CD4-positive, CD25-positive, alpha-beta regulatory T cell (primary cell): ENCODE measurements at places on chromosomes 4 and X. TPM values are rescaled to one million over a fixed set of nuclear protein-coding genes. Genes with fewer than 3 reads are reported as not detected.

DNA sequence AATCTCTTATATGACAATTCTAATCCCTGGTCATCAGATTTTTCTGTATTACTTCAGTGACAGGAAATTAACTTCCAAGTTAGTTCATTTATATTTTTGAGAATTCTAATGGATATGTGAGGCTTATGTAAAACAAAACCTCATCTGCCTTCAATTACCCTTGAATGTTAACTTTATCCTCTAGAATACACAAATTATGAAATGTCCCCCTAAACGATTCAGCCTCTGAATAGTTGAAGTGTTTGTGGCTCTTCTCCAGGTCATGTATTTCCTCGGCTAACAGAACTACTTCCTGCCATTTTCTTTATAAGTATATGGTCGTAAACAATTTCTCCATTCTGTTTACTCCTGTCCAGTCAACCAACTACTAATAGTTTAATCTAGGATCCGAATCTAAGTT lies 401.3 kb downstream of the PCDH10 start:
- no peak for DNase-seq

DNA sequence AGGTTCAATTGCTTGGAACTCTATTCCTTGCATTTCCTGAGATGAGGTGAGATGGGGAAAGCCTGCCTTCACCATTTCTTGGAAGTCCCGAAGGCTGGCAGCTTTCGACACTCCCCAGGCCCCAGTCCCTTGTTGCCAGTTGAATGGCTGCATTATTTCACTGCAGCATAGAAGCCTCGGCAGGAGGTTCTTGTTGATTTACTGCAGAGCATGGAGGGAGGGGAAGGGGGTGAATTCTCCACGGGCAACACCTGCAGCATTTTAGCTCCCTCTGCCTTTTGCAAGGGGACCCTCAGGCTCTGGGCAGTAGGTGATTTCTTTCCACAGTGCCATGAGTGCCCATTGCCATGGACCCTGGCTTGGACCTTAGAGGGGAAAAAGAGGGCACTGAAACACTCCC lies 10.7 kb upstream of the BCLAF3 start:
- no peak for DNase-seq

GRCh38 chrX:31268359-31268758 lies 196.5 kb upstream of the FTHL17 start:
- no peak for DNase-seq

DNA sequence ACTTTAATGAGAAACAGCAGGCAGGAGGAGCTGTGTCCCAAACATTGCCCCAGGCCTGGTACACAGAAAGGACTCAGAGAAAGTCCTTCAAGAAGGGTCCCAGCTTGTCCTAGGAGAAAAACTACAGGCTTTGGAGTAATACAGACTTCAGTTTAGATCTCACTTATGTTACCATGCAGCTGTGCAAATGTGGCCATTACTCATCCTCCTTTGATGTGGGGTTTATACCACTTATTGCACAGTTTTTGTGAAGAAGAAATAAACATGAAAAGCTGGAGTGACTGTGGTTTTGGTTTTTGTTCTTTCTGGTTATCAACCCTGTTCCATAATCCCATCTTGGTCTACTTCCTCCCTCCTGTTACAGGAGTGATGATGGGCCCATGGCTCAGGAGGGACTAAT lies 8.1 kb upstream of the CYTL1 start:
- DNase-seq, result no peak

GRCh38 chr4:25223802-25224375 lies 9.9 kb upstream of the PI4K2B start:
- peak; percentile 27 for DNase-seq

DNA sequence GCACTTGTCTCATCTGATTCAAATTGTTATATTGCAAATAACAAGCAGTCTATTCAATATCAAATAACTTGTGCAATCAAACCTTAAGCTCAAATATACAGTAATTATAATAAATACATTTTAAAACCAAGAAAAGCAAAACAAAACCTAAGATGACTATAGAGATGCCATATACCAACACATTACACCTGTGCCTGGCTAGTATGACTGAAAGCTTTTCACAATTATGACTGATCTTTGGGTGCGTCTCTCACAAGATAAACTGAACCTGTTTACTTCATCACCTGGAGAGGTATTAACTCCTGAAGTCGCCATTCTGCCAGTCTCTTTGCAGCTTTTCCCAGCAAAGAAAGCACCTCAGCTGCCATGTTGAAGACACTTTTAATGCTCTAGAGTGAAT lies 41.3 kb downstream of the ACSL4 start:
- no peak for DNase-seq

GRCh38 chr4:114109776-114110175 lies 130.3 kb upstream of the ARSJ start:
- DNase-seq, result no peak

- DNase-seq, result no peak
Observed at GRCh38 chr4:183097231-183098018, 1.6 kb upstream of the WWC2 start.

DNA sequence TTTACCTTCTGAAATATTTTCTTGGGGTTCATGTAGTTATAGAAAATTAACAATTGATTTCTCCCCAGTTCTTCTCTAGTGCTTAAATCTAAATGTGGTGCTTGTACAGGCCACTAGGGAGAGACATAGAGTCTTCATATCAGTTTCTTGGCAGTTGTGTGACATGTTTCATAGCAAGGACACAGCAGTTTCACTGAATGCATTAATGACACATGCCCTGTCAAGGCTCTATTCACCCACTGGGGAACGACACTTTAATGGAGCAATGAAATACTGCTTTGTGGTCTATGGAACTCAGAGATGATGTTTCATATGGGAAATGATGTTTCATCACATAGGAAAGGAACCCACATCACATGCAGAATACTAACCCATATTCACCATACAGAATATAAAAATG lies 2.8 kb downstream of the VEGFC start:
- peak; percentile 28 for DNase-seq

DNA sequence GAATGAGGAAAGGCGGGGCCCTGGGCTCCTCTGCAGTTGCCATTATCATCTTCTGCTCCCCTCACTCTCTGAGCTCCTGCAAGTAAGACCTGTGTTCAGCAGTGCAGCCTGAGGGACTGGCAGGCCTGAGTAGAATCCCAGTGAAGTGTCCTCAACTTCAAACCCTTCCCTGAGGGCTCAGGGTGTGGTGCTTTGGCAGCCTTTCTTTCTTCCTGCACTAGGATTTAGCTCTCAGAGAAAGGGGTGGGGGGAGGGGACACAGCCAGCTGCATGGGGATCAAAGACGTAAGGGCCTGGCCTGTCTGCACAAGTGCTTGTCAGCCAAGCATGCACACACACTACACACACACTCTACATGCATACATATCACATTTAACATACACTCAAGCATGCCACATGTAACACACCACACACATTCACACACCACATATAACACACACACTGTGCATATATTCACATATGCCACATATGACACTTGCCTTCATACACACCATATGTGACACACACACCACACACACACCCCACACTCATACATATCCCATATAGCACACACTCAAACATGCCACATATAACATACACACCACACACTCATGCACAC lies 223.4 kb upstream of the RPL34 start:
- DNase-seq, result no peak

GRCh38 chr4:7375427-7375826 lies 59.3 kb downstream of the PSAPL1 start:
- DNase-seq, result no peak

DNA sequence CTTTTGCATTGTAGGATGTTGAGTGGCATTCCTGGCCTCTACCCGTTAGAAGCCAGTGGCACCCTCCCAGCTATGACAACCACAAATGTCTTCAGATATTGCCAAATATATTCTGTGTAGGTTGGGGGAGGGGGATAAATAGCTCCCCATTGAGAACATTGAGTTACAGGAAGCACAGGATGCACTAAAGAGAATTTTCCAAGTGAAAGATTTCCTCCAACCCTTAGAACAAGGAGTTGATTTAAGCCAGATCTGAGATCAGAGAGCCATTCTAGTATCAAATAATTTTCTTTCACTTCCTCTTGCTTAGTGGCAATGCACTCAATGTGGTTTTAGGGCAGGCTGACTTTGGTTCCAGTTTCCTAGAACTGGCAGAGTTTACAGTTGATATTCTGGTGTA lies 436.6 kb downstream of the C4orf33 start:
- DNase-seq, result no peak

GRCh38 chrX:79368441-79368840 lies 1.3 kb upstream of the ITM2A start:
- DNase-seq, result no peak

RRH gene
- total RNA-seq, result 0.27 TPM

EMCN gene
- total RNA-seq, result not detected

AMOT gene
- total RNA-seq, result 2.3 TPM

BST1 gene
- 0.27 TPM for total RNA-seq
